ENCODE measurements at places on chromosomes 6 and 20. TPM values are rescaled to one million over a fixed set of nuclear protein-coding genes. Genes with fewer than 3 reads are reported as not detected.

The LY6G5B gene
- 2.4 TPM for total RNA-seq

The WTAP gene
- 90.3 TPM for total RNA-seq

The TMEM200A gene
- total RNA-seq: 0.32 TPM

The LAMA4 gene
- total RNA-seq: 6.8 TPM

The CST3 gene
- total RNA-seq: 431 TPM

The RNF8 gene
- total RNA-seq: 23.6 TPM
